T-cell (primary cell): ENCODE measurements at places on chromosomes 2 and 18. TPM values are rescaled to one million over a fixed set of nuclear protein-coding genes. Genes with fewer than 3 reads are reported as not detected.
A peak's percentile ranks its signal among the peaks of the same experiment; 100 is the strongest.

- H3K4me3 ChIP-seq: no peak overlapping the region
- no peaks in the 10 kb centered on the region for H3K27me3 ChIP-seq
- no peaks in the 10 kb centered on the region for H3K36me3 ChIP-seq
- no peak for DNase-seq
- no peaks in the 10 kb centered on the region for H3K4me1 ChIP-seq
These were observed 9.4 kb downstream of the XIRP2 start for GRCh38 chr2:166897666-166898065.

DNA sequence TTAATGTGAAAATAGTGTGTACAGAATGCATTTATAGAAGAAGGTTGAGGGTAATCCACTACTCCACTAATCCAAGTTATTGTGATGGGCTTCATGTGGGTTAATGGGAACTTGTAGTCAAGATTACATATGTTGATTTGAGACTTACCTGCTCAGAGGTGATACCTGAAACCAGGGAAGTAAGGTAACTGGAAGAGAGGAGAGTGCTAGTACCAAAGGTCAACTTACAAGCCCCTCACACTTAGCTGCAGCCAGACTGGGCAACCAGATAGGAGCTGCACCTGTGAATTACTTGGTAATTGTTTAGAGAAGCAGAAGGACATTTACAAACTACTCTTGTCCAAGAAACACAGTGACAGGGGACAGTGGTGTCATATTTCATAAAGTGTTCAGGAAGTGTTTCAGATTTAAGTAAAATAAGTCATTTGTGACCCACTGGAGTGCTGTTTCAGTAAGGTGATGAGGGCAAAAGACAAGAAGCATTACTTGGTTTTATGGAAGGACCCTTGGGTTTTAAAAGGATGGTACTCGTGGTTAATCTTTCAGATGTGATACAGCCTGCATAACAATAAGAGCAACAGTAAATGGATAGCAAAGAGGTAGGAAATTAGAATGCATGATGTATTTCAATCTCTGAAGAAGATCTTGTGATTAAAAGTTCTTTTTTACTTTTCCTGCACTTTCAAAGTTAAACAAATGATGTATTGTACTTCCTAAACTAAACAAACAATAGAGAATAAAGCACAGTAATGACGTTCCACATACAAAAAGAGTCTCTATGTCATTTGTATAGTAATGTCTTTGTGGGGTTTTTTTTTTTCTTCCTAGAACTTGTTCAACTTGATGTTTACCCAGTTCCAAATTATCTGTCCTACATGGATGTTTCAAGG is 189.3 kb downstream of the PHLPP1 start:
- no peaks in the 10 kb centered on the region for H3K27me3 ChIP-seq
- no peaks in the 10 kb centered on the region for H3K4me1 ChIP-seq
- no peak for DNase-seq
- H3K36me3 ChIP-seq: no peaks in the 10 kb centered on the region
- no peak overlapping the region for H3K27ac ChIP-seq
- no peak overlapping the region for H3K4me3 ChIP-seq

SLC11A1 gene
- total RNA-seq: 0.88 TPM

DNA sequence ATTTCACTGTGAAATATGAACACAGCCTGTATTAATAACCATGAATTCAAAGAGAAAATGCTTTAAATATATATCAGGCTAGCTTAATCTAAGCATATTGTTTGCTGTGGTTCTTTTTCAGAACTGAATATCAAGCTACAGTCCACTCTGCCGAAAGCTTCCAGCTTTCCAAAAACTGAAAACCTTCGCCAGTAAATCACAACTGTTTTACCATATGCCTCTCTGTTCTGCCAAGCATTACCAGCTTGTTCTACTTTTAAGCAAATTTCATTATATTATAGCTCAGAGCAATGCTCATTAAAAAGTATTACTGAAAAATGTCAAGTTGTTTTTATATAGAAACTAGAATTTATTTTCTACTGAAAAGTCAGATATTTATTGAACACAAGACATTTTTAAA is 277.4 kb downstream of the NRXN1 start:
- H3K27ac ChIP-seq: no peak overlapping the region
- H3K4me3 ChIP-seq: no peak overlapping the region
- no peaks in the 10 kb centered on the region for H3K4me1 ChIP-seq

TUBA4B gene
- not detected for total RNA-seq

FOXD4L1 gene
- 0.38 TPM for total RNA-seq

GRCh38 chr2:36539631-36540030 is 58.3 kb downstream of the FEZ2 start:
- H3K36me3 ChIP-seq: no peaks in the 10 kb centered on the region
- H3K27me3 ChIP-seq: no peaks in the 10 kb centered on the region

GRCh38 chr2:101725515-101726192 is 28.1 kb downstream of the MAP4K4 start:
- no peaks in the 10 kb centered on the region for H3K36me3 ChIP-seq
- no peak overlapping the region for H3K4me3 ChIP-seq
- H3K27me3 ChIP-seq: no peaks in the 10 kb centered on the region
- DNase-seq: no peak
- peaks cover 44% of the 10 kb centered on the region for H3K4me1 ChIP-seq

DNA sequence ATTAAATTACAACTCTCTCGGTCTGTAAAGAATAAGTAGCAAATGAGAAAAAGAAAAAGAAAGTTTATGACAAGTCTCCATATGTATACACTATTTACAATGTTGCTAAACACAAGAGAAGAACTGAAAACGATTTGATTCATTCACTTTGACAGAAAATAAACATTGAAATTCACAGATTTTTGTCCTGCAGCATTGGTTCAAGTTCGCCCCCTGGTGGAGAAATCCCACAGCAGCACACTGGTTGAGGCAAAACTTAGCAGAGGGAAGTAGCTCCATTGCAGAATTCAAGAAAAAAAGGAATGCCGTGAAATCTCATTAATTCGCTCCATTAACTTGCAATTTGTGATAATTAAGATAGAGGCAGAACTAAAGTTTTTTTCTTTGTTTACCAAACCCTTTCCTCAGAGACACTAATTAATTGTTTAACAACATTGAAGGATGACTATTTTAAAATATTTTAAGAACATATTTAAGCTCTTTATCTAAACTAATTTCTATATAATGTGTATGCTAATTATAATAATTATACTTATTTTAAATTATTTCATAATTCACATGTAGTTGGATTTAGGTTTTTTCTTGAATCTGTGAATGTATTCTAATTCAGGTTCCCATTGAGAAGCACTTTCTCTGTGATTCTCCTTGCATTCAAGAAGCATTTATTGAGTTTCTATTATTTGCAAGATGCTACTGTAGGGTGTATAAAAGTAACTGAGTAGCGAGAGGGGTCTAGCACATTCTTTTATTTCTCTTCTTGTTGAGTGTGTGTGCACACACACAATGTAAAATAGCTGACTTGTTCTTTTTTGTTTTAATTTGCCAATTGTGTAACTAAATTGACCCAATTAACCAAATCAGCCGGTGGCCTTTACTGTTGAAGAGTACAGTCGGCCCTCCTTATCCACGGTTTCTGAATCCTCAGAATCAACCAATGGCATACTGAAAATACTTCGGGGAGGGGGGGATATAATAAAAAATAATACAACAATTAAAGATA is 74.1 kb downstream of the COL4A3 start:
- peak; percentile 47 for DNase-seq
- H3K4me3 ChIP-seq: no peak overlapping the region
- no peaks in the 10 kb centered on the region for H3K36me3 ChIP-seq
- H3K27me3 ChIP-seq: peaks cover 6% of the 10 kb centered on the region

DLX1 gene
- total RNA-seq: not detected
